ENCODE measurements at places on chromosomes 12 and 14. TPM values are rescaled to one million over a fixed set of nuclear protein-coding genes. Genes with fewer than 3 reads are reported as not detected.

DNA sequence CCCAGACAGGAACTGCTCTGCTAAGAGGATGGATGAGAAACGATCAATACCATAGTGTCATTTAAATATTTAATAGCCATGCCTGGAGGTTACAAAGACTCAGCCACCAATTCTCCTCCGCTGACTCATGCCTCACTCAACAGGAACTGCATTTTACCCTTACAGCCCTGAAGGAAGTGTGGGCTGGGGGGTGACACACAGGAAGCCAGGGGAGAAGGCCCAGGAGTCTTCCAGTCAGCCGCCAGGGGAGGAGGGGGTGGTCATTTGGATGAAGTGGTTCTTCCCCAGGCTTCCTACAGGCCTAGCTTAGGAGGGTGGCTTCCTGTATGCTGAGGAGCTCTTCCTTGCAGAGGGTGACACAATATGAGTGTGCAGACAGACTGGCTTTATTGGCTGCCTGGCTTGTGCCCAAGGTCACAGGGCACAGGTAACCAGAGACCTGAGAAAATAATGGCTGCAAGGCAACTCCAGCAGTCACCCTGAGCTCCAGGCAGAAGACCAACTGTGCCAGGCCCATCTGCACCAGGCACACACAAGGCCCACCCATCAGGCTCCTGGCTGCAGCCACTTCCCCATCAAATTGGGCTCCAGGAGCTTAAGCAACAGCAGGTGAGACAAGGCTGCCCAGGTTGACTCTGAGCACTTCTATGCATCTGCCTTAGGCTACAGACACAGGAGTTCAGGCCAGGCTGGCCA lies 30.6 kb upstream of the RPLP0 start:
- DNase-seq = no peak

DNA sequence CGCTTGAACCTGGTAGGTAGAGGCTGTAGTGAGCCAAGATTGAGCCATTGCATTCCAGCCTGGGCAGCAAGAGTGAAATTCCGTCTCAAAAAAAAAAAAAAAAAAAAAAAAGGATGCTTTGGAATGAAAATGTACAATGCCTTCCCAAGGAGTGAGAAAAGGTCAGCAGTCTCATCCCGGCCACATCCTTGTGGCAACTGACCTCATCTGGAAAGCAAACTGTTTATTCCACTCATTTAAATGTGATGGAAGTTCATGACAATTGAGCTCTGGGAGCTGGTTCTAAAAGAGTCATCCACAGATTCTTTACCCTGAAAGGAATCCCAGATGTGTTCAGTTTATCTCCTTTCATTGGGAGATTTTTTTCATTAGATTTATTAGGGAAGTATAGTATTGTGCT lies 19.4 kb upstream of the LIMA1 start:
- no peak for DNase-seq

- DNase-seq = no peak
These were observed 84.9 kb downstream of the MIA2 start for GRCh38 chr14:39318574-39318973.

DNA sequence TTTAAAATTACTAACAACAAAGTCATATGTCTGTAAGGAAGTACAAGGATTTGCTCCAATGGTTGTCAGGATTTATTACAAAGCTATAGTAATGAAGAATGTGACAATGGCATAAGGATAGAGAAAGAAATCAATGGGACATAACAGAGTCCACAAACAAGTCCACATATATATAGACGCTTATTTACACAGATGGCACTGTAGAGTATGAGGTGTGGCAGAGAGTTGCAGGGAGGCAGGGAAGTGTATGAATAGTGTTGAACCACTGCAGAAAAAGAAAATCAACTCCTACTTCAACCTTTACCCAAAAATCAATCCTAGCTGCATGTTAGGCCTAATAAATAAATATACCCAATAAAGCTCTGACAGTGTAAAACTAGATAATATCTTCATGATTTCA lies 21.3 kb downstream of the SOS2 start:
- no peak for DNase-seq

DNA sequence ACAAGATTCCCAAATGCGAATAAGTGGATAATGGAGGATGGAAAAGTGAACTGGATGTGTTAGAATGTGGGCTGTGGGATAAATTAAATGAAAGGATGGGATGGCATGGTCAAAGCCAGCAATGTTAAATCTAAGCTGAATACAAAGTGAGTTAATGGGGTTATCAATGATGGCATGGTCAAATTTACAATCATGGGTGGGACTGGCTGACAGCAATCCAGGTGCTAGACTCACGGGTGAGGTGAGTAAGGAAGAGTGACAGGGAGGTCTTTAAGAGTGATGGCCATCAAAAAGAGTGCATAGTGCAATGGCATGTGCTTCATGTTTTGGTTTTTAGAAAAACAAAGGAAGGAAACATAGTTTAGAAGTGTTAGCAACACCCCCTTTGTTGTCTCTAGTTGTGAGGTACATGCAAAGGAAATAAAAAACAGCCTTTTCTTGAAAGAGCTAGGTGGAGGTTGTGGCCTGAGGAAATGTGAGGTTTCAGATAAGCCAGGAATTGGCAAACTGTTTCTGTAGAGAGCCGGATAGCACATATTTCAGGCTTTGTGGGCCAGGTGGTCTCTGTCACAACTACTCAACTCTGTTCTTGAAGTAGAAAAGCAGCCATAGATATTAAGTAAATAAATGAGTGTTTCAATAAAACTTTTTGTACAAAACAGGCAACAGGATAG lies 328.7 kb downstream of the RPL10L start:
- peak; percentile 41 for DNase-seq

DNA sequence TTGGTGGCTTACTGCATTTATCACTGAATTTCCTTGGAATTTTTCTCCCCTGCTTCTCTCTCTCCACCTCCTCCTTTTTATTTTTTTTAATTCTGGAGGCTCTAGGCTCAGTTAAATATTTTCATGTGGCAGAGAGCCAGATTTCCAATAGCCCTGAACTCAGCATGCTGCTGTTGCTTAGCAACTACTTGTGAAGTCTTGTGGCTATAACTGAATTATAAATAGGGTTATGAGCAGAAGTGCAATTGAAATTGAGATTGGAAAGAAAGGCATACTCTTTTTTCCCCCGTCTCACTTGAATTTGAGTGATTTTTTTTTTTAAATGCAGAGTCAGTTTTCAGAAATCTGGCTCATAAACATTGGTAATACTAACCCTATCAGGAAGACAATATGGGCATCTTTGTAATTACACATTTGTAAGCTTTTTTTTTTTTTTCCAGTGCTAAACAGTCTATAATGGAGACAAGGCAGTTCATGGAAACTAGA lies 38.3 kb downstream of the ATF7IP start:
- peak; percentile 79 for DNase-seq

DNA sequence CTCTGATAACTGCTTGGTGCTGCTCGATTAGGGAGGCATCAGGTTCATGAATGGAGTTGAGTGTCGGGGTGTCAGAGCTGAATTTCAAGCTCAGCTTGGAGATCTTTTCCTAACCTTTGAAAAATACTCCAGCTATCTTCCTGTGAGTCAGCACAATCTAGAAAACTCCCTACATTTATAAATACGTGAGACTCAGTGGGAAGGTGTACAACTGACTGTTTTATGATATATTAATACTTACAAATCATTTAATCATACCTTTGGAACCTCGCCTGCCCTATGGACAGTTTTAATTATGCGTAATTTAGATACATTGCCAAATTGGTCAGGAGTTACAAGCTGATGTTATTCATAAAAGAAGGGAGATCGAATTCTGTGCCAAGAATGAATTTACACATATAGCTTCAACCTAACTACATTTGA lies 961 bp downstream of the CMAS start:
- DNase-seq = peak; percentile 21

DNA sequence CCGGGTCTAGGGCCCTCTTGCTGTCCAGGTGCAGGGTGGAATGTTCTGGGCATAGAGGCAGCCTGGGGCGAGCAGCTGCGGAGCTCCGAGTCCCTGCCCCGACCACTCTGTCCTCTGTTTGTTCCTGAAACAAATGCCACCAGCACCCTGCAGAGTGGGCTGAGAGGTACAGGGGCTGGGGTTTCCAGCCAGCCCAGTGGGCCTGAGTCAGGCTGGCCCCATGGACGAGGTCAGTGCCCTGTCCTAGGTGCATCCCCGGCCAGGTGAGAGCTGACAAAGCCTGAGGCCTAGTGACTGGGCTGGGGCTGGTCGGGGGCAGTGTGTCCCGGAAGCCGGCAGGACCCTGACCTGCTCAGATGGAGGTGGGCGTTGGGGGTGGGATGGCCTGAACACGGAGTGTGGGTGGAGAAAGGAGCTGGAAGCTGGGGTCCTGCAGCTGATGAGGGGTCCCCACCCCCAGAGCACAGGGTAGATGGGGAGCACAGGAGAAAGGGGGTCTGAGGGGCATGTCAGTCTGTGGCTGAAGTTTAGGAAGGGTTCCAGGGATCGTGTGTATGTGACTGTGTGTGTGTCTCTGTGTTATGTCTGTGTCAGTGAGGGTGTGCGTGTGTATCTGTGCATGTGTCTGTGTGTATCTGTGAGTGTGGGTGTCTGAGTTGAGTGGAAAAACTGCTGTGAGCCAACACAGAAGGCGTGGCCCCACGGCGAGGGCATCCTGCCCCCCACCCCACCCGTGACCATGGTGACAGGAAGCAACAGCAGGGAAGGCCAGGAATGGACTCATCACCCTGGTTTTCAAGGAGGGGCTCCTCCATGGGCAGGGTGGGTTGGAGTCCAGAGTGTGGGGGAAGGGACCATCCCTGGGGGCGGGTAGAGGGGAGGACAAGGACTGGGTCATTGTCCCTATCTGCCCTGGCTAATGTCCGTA lies 2.4 kb upstream of the CRIP1 start:
- no peak for DNase-seq

DNA sequence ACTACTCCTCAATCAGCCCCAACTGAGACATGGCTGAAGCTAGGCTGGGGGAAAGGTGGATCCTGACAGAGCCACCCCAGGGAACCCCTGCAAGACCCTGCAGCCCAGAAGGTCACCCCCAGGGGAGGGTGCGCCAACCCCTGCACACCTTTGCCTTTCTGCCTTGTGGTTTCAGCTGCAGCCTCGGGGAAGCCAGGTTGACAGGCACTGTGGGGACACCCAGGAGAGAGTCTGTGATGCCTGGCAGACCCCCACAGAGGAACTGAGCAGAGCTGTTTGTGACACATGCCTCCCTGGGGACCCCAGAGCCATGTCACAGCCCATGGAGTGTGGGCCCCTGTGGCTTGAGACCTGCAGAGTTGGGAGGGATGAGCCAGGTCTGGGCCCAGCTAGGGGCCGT lies 11.8 kb upstream of the HHIPL1 start:
- DNase-seq = no peak

GNB3 gene
- 13.3 TPM for polyA plus RNA-seq

FAM90A1 gene
- 3.8 TPM for polyA plus RNA-seq

KCNH5 gene
- polyA plus RNA-seq = 0.23 TPM

RPGRIP1 gene
- polyA plus RNA-seq = 0.58 TPM

CNTN1 gene
- polyA plus RNA-seq = 35.7 TPM

CHGA gene
- not detected for polyA plus RNA-seq
